ENCODE measurements at places on chromosomes 2 and 18.

DNA sequence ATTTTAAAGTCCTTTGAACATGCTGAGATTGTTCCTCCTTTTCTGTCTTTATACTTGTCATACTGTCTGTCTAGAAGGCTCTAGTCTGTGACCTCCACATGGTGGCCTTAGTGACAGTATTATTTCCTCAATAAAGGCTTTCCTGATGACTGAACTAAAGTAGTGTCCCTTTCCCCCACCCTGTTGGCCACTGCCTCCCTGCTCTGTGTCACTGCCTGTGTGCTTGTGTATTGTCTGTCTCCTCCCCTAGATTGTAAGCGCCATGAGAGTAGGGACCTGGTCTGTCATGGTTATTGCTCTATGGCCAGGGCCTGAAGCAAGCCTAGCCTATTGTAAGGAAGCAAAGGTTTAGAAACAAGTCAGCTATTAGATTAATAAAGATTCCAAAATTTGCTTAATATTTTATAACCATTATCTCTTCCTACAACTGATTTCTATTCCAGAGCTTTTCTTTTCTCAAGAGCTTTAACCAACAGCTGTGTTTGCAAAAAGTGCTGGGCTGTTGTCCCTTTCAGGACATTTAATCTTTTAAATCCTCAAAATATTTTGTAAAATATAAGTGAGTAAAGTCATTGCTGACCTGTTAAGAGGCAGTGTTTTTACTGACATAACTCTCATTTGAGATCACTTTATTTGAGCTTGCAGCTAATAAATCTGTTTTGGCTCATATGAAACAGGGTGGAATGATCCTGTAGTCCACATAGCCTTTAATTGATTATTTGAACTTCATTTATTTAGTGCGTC is 35.5 kb downstream of the DIS3L2 start:
- DNase-seq: no peak

DNA sequence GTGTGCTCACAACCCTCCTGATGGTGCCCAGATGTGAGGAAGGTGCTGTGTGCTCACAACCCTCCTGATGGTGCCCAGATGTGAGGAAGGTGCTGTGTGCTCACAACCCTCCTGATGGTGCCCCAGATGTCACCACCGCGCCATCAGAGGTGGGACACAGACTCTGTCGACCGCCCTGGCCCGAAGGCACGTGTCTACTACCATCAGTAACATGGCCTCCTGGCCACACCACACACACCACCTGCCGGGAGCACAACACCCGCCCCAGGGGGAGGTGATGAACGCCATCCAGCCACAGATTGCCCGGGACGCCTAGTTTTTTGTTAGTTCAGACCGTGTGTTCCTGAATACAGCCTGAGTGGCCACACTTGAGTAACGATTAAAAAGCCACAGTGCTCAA is 24.5 kb downstream of the HDAC4 start:
- DNase-seq: no peak

DNA sequence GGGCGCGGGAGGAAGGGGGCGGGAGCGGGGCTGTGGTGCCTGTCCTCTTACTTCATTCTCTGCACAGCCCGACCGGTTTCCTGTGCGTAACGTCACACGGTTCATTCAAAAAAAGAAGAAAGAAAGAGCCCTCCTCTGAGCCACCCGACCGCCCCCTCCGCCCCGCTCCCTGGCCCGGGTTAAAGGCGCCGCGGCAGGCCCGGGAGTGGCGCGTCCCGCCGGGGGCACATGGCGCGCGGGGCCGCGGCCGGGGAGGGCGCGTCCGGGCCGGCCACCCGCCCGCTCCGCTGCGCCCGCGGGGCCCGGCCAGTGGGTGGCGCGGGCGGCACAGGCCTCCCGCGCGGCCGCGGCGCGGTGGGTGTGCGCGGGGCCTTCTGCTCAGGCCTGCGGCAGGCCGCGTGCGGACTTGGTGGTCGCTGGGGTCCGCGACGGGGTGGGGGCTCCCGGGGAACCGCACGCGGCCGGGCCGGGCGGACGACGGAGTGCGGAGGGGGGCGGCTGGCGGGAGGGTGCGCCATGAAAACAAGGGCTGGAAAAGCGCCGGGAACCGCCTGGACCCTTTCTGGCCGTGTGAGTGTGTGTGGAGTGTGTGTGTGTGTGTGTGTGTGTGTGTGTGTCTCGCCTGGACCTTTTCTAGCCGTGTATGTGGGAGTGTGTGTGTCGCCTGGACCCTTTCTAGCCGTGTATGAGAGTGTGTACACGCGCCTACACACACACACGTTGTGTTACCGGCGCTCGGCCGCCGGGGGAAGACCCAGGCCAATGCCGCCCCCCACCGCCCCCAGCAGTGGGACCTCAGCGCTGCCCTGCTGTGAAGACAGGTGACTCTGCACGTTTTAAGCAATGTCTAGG is 780 bp upstream of the BCL2 start:
- peak; percentile 81 for DNase-seq

DNA sequence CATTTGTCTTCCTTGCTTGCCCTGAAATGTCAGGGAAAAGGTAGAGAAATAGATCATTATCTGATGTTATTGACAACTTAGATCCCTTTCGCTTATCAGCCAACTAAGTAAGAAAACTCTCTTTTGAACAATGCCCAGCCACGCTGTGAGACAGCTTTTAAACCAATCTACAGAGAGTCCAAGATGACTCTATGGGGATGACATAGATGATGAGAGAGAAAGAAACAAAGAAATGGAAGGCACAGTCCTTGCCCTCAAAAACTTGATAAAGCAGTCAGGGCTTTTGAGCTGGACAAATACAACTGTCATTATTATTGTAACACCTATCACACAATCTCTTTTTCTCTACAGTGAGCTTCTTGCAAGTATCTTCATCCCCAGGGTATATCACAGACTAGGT is 222.6 kb downstream of the SETBP1 start:
- no peak for DNase-seq

GRCh38 chr18:8701546-8702118 is 3.7 kb upstream of the MTCL1 start:
- DNase-seq: no peak

- DNase-seq: no peak
Observed at GRCh38 chr2:23497063-23497462, 112.1 kb downstream of the KLHL29 start.

All from hippocampal formation (tissue), 2 donors.